ENCODE measurements at places on chromosomes 2 and 18. TPM values are rescaled to one million over a fixed set of nuclear protein-coding genes. Genes with fewer than 3 reads are reported as not detected.

DNA sequence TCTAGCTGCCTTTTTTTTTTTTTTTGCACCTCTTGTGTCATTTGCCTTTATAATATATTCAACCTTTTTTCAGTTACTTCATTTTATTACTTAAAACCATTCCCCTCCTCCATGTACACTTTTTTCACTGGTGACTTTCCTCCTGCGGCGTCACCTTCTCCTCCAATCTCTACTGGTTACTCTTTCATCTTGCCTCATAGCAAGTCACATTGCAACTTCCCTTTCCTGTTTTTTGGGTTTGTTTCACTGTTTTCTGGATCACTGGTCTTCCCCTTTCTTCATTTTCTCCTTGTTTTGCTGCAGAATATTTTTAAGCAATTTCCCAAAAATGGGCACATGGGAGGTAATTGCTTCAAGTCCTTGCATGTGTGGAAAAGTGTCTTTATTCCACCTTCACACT is 37.7 kb upstream of the GPR155 start:
- DNase-seq: no peak

- DNase-seq: no peak
Measured at GRCh38 chr2:154603682-154604081, 94.8 kb upstream of the KCNJ3 start.

- no peak for DNase-seq
Measured at GRCh38 chr2:100924122-100924519, 78.0 kb upstream of the RPL31 start.

DNA sequence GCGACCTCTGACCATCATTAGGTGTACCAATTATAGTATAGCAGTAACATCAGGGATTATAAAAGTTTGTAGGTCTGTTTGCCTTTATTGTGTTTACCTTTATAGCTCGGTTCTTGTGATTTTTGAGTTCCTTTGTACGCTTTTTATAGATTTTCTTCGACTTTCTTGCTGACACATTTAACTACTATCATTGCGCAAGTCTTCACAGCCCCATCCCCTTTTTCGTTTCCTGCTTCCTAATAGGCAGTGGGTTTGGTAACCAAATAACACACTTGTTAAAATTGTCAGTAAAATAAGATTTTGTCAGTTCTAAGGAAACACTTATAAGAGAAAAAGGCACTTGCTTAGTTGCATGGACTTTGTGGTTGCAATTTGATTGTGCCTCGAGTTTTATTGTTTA is 541.5 kb downstream of the LRP1B start:
- DNase-seq: no peak

DNA sequence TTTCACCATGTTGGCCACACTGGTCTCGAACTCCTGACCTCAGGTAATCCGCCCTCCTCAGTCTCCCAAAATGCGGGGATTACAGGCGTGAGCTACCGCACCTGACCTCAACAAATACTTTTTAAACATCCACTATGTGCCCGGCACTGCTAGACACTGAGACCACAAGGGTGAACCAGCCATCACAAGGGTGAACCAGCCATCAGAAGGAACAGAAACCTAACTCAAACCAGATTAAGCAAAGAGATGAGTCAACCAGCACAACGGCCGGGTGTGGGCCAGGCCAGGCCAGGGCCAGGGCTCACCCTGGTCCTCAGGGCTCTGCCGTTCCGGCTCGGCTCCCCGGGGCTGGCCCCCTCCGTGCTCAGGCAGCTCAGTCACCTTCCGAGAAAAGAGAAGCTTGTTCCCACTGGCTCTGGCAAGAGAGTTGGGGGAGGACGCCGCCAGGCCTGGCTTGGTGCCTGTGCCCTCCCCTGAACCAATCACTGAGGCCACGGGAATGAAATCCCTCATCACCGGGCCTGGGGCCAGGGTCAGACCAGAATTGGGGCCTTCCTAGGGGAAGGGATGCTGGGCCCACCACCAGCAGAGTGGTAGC is 4.4 kb downstream of the TEX44 start:
- DNase-seq: no peak

GRCh38 chr2:234133004-234133403 is 82.5 kb downstream of the SPP2 start:
- DNase-seq: peak; percentile 85

- no peak for DNase-seq
Measured at GRCh38 chr2:118817469-118817868, 30.0 kb downstream of the EN1 start.

Gene ELOA2
- not detected for total RNA-seq
